ENCODE measurements at places on chromosomes 4 and X.

- DNase-seq, result no peak
Measured at GRCh38 chr4:7793186-7793585, 146.5 kb downstream of the AFAP1 start.

DNA sequence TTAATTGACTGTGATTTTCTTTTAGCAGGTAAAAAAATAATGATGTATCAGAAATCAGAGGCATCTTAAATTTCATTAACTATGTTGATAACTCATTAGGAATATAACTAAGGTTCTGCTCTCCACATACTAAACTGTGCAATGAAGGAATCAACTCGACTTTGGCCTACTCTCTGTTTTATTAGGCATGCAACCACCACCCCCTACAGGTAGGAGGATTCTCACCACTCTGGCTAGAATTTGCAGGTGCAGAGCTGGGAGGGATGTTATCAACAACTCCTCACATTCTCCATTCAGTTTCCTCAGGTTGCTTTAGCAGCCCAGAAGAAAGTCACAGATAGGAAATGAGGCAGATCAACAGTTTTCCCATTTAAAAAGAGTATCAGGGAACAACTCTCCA is 160.1 kb downstream of the COX18 start:
- no peak for DNase-seq

GRCh38 chrX:7420717-7421116 is 272.8 kb upstream of the PUDP start:
- no peak for DNase-seq

GRCh38 chrX:111831343-111831742 is 44.6 kb upstream of the TRPC5OS start:
- no peak for DNase-seq

DNA sequence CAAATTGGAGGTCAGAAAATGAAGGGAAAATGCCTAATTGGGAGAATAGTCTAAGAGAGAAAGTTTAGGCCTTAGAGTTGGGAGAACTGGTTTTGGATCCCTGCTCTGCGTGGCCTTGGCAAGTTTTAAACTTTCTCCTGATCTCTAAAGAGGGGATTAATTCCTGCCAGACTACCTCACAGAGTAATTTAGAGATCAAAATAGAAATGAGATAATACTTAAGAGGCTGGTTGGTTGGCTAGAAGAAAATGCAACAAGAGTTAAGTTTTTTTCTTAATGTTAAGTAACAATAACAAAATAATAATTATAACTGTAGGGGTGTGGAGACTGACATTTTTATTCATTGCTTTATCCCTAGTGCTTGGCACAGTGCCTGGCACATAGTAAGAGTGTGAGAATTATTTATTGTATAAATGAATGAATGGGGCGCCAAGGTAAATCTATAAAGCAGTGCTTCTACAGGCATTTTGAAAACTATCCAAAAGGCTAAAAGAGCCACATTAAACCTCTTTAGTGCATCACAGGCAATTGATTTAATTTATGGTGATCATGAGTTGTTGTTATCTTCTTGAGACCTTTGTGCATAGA is 160.5 kb downstream of the RASL11B start:
- DNase-seq, result no peak

- no peak for DNase-seq
Measured at GRCh38 chr4:152935631-152936445, at the start of gene FHDC1. TSS of gene FHDC1 (plus strand) at chr4:152936323. CDS start at chr4:152943058, 6,735 bp downstream.

DNA sequence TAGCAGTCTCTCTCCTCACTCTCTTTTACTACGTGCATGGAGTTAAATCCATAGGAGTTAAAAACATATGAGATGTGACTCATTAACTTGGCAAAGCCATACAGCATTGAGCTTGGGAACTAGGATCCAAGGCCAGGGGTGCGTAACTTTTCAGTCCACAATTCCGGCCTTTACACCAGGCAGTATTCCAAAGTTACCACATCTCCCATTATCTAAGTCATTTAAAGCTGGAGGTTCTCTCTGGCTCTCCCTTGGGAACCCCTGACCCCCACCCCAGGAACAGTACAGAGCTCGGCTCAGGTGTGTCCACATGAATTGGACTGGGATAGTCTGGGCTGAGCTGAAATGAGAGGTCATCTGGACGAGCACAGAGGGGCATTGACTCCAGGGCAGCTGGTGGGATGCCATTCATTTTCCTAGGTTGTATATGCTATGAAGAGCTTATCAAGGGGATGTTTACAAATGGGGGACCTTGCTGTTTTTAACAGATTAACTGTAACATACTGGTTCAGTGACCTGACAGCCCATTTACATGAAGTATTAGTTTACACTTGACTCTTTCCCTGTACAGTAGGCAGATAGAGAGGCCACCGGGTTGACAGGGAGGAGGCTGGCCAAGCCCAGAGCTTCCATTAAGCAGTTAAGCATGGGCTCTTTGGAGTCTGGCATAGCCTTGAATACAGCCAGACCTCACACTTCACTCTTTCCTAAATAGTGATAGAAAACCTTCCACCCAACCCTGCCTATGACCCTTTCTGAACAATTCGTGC is 128.8 kb downstream of the RAB28 start:
- DNase-seq, result no peak

- DNase-seq, result no peak
Measured at GRCh38 chrX:63959975-63960374, 175.0 kb upstream of the ARHGEF9 start.

Data from stimulated activated CD4-positive, alpha-beta T cell treated with anti-CD3 and anti-CD28 coated beads, Interleukin-1b, Interleukin-23, amount 100 ng/mL, for 1 hour (primary cell).